MCF 10A (cell line): ENCODE measurements at places on chromosomes 11 and 22. TPM values are rescaled to one million over a fixed set of nuclear protein-coding genes. Genes with fewer than 3 reads are reported as not detected.
A peak's percentile ranks its signal among the peaks of the same experiment; 100 is the strongest.

Gene CYTH4
- 0.22 TPM in 1 of 2 replicates, not detected in the other for total RNA-seq

GRCh38 chr11:77179048-77179447, 51.0 kb downstream of the MYO7A start:
- DNase-seq = no peak

- DNase-seq = no peak
Measured at GRCh38 chr11:40253166-40253565, 1206.3 kb downstream of the LRRC4C start.

Gene OR2AG1
- total RNA-seq = not detected in 2 replicates

- no peak for DNase-seq
Measured at GRCh38 chr11:128399251-128400121, 187.9 kb downstream of the ETS1 start.

DNA sequence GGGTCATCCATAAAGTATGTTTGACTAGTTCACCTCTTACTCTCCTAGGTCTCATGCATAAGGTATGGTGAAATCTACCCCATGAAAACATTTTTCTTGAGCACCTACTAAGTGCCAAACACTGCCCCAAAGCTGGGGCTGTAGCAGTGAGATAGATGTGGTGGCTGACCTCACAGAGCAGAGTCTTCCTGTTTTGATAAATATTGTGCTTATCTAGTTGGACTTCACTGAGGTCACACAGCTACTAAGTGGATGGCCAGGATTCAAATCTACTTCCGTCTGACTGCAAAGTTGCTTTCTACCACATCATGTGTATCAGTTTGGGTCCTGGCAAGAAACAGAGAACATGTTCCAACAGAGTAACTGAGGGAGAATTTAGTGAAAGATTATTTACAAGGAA, 6.4 kb upstream of the HTATIP2 start:
- DNase-seq = no peak

DNA sequence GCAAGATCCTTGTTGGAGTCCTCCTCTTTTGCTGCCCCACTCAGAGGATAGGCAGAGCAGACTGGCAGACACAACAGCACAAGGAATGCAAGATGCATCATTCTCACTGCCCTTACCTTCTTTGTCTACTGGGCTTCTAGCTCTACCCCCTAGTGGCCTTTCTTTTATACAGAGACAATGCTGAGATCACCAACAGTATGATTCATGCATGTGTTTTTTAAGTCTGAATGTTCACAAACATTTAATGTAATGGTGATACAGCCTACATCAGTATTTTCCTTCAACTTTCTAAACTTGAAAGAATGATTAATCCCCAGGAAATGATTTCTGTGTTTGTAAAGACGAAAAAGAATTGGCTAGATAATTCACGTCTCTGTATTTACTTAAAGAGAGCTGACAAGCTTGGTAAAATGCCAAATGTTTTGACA, at the start of gene MMP10:
Gene MMP10, minus strand, starts transcription at position 138 of the 428 bp plus-strand sequence. Its CDS starts 37 bp downstream, at position 101.
- DNase-seq = peak; percentile 65

DNA sequence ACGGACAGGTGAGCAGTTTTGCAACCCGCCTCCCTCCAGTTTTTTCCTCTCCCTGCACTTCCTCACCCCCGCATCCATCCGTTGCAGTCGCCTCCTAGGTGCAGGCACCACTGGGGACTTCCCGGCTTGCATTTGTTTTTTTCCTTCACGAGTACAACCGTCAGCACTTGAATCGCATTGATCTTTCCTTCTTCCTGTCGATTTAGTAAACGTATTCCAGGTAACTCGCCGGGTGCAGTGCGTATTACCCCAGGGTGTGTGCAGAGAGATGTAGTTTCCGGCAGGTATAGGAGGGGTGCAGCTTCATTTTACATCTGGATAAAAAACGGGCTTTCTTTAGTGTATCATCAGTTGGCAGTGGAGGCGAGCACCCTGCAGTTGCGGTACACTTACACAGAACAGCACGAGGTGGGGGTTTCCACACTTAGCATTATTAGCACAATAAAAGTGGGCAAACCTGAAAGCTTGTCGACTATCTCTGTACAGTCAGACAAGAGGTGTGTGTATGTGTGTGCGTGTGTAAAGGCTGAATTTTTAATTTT, at the start of gene SORL1-AS1:
Gene SORL1-AS1, minus strand, starts transcription at position 359 of the 542 bp plus-strand sequence.
- DNase-seq = no peak

Gene SLC22A25
- total RNA-seq = not detected in 2 replicates

DNA sequence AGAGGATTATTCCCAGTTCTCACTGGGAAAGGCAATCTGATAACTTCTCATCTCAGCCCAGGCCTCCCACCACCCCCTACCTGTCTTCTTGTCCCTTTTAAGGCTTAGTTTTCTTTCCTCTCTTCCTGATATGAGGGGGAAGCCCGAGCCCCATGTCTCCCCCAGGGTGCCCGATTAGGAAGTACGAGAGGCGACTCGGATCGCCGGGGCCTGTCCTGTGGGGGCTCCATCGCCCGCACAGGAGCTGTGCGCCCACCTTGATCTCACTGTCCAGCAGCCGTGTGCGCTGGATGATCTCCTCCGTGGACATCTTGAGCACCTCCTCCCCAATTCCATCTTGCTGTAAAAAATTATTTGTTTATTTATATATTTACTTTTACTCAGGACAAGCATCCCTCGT, 628 bp downstream of the PSMC3 start:
- DNase-seq = no peak

GRCh38 chr22:33013531-33014162, 44.5 kb downstream of the SYN3 start:
- no peak for DNase-seq

DNA sequence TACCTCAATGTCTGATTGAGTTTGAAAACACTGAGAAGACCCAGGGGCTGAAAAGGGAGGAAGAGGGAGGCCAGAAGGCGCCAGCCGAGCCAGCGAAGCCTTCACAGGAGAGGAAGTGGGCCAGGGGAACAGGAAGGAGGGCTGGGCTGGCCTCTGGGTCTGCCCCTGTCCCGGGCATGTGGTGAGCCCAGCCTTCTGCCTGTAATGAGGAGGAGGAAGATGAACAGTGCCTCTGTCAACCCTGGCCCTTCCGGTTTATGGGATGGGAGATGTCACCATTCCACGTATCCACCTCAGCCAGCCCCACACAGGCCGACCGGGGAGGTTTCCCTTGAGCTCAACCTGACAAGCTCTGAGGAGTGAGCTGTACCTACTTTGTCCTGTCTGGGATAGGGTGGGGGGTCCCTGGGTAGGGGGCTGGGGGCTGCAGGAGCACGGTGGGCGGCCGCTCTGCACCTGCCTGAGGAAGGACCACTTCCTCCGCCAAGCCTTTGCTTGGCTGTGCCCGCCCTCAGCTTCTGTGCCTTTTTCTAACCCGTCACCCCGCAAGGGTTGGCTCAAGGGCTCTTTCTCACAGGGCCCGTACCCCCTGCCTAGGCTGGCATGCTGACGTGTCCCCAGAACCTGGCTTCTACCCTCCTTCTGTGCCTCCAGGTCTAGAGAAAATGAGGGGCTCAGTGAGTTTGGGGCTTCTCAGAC, 2.0 kb downstream of the PARVG start:
- no peak for DNase-seq

DNA sequence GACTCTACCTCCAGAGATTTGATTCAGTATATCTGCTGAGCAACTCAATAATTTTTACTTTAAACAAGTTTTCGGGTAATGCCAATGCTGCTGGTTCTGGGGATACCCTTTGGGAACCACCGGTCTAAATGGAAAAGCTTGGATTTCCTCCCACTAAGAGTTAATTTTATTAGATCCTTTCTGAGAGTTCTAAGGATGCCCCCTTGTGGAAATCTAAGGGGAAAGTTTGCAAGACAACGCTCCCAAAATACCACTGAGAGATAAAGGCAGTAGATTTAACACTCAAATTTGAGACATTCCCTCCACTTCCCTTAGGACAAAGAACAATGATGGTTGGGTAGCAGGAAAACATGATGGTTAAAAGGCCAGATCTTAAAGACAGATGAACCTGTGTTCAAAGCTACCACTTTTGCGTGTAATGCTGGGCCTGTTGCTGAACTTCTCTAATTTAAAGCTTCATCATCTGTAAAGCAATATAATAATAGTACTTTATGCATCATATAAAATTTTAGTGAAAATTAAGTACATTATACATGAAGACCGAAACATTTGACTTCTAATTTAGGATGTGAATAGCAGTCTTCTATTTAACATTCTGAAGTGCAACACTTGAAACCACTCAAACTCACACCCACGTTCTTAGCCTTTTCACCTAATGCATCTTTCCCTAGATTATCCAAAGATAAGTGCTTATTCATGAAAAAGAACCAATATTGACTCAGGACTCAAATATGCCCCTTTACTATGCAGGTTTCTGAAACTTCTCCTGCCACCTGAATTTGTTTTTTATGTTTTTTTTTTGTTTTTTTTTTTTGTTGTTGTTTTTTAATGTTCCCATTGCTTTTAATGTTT, 110.1 kb upstream of the LUZP2 start:
- peak; percentile 32 for DNase-seq

DNA sequence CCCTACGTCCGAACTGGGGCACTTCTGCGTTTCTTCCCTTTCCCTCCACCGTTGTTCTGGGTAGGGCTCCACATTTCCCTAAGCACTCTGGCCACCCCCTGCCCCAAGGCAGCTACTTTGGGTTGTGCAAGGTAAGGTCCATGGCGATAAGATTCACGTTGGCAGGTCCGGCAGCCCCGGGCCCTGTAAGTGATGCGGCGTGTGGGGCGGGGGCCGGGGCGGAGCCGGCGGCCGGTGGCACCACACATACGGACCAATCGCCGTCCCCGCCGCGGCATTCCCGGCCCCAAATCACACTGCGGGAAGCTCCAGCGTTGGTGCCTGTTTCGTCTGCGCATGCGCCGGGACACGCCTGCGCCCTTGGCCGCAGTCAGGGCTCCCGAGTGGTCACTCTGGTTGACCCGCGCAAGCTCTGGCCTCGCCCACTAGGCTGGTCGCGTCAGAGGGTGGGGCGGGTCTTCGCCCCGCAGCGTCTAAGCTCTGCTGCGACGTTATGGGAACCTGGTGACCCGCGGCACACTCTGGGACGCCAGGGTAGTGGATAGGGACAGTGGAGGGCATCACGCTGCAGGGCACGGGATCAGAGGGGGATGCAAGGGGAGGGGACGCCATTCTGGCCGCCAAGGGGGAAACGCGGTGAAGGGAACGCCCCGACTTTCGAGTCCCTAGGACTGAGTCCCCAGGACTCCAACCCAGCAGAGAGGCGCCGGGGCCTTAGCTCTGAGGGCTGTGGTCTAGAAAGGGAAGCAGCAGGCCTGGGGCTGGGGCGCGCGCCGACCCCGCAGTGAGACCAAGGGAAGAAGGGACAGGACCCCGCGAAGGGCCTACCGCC, 1.6 kb downstream of the FADS1 start:
- peak; percentile 85 for DNase-seq

DNA sequence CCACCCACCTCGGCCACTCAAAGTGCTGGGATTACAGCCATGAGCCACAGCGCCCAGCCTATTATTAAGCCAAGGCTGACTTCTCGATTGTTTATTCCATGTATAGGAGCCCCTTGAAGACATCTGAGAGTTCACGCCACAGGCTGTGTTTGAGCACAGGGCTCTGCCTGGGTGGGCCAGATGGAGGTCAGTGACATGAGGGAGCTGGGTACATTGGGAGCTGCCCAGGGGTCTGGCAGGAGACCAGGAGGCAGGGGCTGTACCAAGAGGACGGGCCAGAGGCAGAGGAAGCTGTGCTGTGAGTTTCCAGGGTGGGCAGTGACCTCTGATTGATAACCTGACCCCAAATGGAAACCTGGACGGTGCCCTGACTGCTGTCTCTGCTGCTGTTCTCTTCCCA, 5.4 kb downstream of the LMF2 start:
- no peak for DNase-seq

DNA sequence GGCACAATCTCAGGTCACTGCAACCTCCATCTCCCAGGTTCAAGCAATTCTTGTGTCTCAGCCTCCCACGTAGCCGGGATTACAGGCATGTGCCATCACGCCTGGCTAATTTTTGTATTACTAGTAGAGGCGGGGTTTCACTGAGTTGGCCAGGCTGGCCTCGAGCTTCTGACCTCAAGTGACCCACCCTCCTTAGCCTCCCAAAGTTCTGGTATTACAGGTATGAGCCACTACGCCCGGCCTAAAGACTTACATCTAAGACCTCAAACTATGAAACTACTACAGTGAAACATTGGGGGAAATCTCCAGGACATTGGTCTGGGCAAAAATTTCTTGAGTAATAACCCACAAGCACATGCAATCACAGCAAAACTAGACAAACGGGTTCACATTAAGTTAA, 13.8 kb upstream of the FAM181B start:
- peak; percentile 5 for DNase-seq

DNA sequence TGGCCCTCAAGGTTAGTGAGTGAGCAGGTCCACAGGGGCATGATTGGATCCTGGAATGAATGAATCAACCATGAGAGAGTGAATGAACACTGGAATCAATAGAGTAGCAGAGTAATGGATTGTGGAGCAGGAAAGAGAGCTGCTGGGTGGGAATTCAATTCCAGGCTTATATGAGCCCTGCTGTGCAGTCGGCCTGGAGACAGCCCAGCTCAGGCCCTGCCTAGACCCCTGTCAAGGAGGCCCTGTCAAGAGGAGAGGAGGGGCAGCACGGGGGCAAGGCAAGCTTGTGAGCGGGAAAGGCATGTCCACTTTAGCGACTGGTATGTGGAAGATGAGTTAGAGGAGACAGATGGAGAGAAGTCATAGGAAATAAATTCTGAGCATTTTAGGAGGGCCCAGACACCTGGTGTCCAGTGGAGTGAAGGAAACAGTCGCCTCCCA, 1.3 kb upstream of the FOLR1 start:
- DNase-seq = no peak

Gene PVALB
- total RNA-seq = not detected in 2 replicates

Gene DDTL
- 2.1 and 2.5 TPM in 2 replicates for total RNA-seq

- DNase-seq = no peak
Measured at GRCh38 chr11:95524314-95525036, 265.1 kb downstream of the FAM76B start.

DNA sequence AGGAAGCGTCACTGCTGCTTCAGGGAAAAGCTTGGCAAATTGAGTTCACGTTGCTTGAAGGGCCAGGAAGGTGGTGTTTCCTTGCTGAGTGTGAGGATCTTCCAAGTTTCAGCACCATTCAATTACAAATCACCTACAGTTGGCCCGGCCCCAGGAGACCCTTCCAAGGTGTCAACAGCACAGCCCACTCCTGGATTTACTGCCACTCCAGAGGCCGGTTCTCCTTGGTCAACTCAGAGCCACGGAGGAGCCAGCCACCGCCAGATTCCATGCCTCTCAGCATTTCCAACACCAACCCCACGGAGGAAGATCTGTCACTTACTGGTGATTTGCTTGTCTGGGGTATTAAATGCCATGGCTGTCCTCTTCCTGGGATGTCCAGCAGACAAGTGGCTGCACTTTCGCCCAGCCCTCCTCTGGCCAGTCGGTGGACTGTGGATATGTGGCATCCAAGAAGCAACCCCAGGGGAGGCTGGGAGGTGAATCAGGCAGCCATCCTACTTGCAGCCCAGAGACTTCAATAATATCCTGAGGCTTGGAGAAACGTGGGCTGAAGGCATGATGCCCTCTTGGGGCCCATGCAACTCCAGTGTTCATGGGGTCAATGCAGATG, 74.1 kb upstream of the SHANK2 start:
- DNase-seq = no peak

Gene HBE1
- not detected in 2 replicates for total RNA-seq

Gene LMO1
- not detected in 2 replicates for total RNA-seq
